ENCODE measurements at places on chromosomes 6 and 20.

DNA sequence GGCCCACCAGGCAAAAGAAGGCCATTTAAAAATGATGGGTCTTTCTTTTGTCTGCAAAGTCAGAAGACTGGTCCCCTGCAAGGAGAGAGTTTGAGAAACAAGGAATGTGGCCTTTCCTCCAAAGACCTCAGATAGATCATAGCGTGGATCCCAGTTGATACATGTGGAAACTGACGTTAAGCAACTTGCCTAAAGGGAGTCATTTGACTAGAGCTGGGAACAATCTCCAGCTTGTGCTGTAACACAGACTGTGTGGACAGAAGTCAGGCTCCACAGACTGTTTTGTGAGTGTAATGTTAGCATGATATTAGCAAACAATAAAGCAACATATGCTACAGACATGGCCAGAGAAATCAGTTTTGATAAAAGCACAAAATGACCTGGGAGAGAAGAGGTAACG, 140.4 kb upstream of the CITED2 start:
- no peak for DNase-seq

DNA sequence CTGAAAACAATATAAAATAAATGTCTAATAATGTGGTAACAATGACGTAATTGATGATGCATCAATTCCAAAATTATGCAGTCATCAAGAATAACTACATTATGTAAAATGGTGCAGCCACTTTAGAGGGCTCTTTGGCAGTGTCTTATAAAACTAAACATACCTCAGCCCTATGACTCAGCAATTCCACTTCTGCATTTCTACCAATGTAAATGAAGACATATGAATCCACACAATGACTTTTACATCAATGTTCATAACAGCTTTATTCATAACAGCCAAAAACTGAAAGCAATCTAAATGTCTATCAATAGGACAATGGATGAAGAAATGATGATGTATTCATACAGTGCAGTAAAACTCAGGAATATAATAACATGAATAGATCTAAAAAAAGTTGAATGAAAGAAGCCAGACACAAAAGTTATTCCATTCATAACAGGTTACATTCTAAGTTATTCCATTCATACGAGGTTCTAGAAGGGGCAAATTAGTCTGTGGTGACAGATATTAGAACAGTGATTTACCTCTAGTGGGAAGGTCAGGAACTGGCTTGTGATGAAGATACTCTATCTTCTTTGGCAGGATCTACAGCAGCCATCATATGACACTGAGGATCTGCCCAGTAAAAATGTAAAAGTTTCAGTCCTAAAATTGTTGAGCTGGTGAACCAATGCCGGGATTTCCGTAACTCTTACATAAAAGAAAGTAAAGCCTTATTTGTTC, 396.1 kb downstream of the PLCB1 start:
- no peak for DNase-seq

GRCh38 chr20:60804918-60805630, 447.0 kb upstream of the CDH4 start:
- no peak for DNase-seq

DNA sequence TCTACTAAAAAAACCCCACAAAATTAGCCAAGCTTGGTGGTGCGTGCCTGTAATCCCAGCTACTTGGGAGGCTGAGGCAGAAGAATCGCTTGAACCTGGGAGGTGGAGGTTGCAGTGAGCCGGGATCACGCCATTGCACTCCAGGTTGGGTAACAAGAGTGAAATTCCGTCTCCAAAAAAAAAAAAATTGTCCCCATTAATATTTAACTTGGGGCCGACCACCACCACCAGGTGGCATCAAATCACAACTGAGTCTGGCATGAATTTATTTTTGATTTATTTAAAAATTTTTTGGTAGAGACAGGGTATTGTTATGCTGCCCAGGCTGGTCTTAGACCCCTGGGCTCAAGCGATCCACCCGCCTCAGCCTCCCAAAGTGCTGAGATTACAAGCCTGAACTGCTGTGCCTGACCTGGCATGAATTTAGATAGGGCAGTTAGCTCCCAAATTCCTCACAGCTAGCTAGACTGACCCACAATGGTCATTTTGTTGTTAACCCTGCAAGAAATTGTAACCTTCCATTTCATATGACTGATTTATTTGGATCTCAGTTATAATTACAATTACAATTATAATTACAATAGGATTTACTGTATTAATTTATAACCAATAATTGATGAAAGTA, 17.1 kb upstream of the BEND3 start:
- no peak for DNase-seq

- no peak for DNase-seq
Measured at GRCh38 chr20:51310216-51310615, 232.3 kb downstream of the NFATC2 start.

GRCh38 chr6:42025066-42025844, 25.1 kb upstream of the TAF8 start:
- no peak for DNase-seq

Measured in non-pigmented ciliary epithelial cell (primary cell).